ENCODE measurements at places on chromosomes 5 and 9. TPM values are rescaled to one million over a fixed set of nuclear protein-coding genes. Genes with fewer than 3 reads are reported as not detected.

- peaks cover 2% of the 10 kb centered on the region for H3K27me3 ChIP-seq
- DNase-seq: no peak
- no peaks in the 10 kb centered on the region for H3K4me1 ChIP-seq
- no peak overlapping the region for H3K4me3 ChIP-seq
- H3K36me3 ChIP-seq: no peaks in the 10 kb centered on the region
Observed at GRCh38 chr9:75539523-75539922, 350.9 kb upstream of the PCSK5 start.

DNA sequence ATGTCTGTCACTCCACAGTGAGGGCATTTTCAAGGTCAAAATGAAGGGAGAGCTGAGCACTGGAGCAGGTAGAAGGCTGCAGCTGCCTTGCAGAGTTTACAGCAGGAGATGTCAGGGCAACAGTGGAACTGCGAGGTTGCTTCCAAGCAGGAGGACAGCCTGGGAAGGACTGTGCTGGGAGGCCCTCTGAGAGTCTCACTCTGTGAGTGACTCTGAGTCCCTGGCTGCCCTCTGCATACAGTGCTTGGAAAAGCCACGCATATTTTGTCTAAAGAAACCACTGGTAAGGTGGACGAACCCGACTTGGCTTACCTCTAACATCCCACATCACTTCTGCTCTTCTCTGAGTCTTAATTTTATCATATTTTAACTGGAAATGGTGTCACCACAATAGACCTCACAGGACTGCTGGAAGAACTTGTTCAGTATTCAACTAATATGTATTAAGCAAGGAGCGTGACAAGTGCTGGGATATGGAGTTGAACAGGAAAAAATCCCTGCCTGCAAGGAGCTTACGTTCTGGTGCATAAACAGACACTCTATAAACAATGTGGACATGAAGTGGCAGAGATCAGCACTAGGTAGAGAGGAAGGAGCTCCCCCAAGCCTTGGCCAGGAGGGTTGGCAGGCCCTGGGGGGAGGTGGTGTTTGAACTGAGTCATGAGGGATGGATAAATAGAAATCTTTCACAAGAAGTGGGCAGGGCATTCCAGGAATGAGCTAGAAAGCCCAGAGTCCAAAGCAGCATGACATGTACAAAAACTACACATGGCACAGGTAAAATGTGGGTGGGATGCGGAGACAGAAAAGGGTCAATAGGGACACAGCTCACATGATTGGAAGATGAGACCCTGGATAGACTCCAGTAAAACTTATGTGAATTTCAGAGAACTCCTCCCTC lies 64.0 kb upstream of the FOXE1 start:
- peaks cover 3% of the 10 kb centered on the region for H3K27me3 ChIP-seq
- no peak for DNase-seq
- H3K4me1 ChIP-seq: no peaks in the 10 kb centered on the region
- H3K27ac ChIP-seq: no peak overlapping the region
- H3K4me3 ChIP-seq: no peak overlapping the region
- H3K36me3 ChIP-seq: no peaks in the 10 kb centered on the region

- no peaks in the 10 kb centered on the region for H3K36me3 ChIP-seq
- no peaks in the 10 kb centered on the region for H3K4me1 ChIP-seq
- no peak for DNase-seq
- H3K27me3 ChIP-seq: no peaks in the 10 kb centered on the region
- H3K4me3 ChIP-seq: no peak overlapping the region
- no peak overlapping the region for H3K27ac ChIP-seq
Observed at GRCh38 chr5:15452030-15452429, 48.0 kb upstream of the FBXL7 start.

DNA sequence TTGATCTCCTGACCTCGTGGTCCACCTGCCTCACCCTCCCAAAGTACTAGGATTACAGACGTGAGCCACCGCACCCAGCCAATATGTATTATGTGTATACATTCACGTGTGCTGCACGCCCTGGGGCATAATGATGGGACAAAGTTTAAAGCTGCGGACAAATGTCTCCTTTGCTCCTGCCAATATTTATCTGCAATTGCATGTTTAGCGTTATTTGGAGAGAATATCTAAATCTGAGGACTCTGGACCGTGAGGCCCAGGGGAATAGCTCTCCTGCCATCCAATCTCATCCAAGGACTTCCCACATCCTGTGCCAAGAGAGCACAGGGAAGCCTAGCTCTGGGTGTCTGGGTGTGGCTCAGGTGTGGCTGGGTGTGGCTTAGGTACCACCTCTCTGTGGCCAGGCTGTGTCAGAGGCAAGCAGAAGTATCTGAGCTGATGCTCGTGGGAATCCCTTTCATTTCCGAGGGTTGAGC lies 6.9 kb upstream of the BOD1 start:
- H3K36me3 ChIP-seq: no peaks in the 10 kb centered on the region
- H3K4me3 ChIP-seq: no peak overlapping the region
- H3K27ac ChIP-seq: no peak overlapping the region
- DNase-seq: no peak
- H3K4me1 ChIP-seq: peaks cover 6% of the 10 kb centered on the region

- H3K27ac ChIP-seq: no peak overlapping the region
- H3K4me1 ChIP-seq: no peaks in the 10 kb centered on the region
- H3K36me3 ChIP-seq: no peaks in the 10 kb centered on the region
- no peak overlapping the region for H3K4me3 ChIP-seq
Observed at GRCh38 chr9:124098141-124098905, 86.8 kb downstream of the LHX2 start.

The SEMA6A gene
- not detected for total RNA-seq

DNA sequence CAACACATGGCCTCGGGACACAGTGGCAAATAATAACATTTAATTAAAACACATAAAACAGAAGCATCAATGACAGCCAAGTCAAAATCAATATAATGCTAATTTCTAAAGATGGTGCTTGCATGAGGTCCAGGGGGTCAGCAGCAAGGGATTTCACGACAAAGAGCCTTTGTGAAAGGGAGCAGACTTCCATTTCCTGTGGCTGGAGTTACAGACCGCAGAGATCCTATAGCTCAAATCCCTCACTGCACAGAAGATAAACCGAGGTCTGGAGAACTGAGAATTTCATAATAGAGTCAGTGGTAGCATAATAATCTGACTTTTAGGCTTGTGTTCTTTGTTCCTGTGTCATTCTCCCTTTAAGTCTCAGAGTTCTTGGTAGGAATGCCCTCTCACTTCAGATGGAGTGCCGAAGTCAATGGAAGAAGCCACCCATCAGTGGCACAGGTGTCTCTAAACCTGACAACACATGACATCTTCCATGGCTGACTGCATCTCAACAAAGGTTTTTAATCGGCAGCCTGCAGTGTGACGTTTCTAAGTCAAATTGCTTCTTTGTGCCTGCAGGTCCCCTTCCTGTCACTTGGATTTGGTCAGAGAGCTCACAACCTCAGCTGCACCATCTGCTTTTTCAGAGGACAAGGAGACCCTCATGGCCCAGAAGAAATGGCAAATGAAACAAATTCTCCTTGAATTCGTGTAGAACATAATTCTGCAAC lies 67.4 kb downstream of the CARTPT start:
- H3K4me3 ChIP-seq: no peak overlapping the region
- no peak overlapping the region for H3K27ac ChIP-seq
- peaks cover 26% of the 10 kb centered on the region for H3K4me1 ChIP-seq
- peaks cover 4% of the 10 kb centered on the region for H3K36me3 ChIP-seq
- DNase-seq: no peak

GRCh38 chr5:40381676-40382363 lies 297.9 kb upstream of the PTGER4 start:
- peaks cover 86% of the 10 kb centered on the region for H3K4me1 ChIP-seq
- DNase-seq: no peak
- H3K27me3 ChIP-seq: no peaks in the 10 kb centered on the region

- no peaks in the 10 kb centered on the region for H3K27me3 ChIP-seq
- no peaks in the 10 kb centered on the region for H3K4me1 ChIP-seq
- no peak for DNase-seq
- no peak overlapping the region for H3K4me3 ChIP-seq
- no peak overlapping the region for H3K27ac ChIP-seq
- peaks cover 38% of the 10 kb centered on the region for H3K36me3 ChIP-seq
Observed at GRCh38 chr9:137784046-137784445, 93.5 kb upstream of the CACNA1B start.

- no peak for DNase-seq
- H3K36me3 ChIP-seq: no peaks in the 10 kb centered on the region
- no peaks in the 10 kb centered on the region for H3K4me1 ChIP-seq
Observed at GRCh38 chr9:98334796-98335195, 79.3 kb upstream of the TBC1D2 start.

The ASS1 gene
- 9.3 TPM for total RNA-seq

The LEAP2 gene
- 2.5 TPM for total RNA-seq

DNA sequence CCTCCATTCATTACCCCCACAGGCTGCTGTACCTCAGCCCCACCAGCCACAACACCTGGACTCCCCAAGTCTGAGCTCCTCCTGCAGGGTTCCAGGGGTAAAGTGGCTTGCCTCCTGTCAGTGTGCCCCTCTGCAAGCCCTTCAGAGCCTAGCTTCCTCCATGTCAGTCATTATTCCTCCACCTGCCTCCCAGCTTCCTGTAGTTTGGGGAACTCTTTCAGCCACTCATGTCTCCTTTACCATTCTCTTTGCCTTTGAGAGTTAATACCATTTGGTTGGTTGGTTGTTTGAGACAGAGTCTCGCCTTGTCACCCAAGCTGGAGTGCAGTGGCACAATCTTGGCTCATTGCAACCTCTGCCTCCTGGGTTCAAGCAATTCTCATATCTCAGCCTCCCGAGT lies 36.2 kb downstream of the IRF1 start:
- peaks cover 24% of the 10 kb centered on the region for H3K36me3 ChIP-seq
- no peaks in the 10 kb centered on the region for H3K27me3 ChIP-seq
- DNase-seq: no peak

DNA sequence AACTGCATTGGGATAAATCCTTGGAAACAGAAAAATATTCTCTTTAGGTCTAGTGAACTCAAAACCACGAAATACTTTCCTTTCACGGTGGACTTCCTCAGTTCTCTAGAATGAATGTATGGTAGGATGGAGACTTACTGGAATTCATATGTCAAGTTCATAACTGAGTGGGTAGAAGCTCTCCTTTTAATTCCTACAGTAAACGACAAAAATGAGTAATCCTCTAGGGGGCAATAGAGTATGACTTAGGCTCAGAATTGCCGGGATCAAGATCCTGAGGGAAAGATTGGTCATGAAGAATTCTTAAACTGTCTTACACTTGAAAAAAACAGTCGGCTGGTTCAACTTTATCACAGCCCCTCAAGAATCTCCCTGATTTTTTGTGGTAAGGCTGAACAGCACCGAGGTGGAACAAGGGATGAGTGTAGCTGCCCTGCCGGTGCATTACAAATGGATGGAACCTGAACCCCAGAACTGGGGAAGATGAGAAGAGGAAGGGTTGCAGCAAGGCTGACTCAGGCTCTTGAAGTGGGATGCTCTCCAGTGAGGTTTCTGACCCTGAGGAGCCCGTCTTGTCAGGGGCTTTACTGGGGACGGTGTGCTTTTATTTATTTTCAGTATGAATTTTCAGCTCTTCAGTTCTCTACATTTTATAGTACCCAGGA lies 14.0 kb upstream of the LOX start:
- DNase-seq: no peak
- H3K27me3 ChIP-seq: no peaks in the 10 kb centered on the region
- no peak overlapping the region for H3K4me3 ChIP-seq
- no peak overlapping the region for H3K27ac ChIP-seq
- no peaks in the 10 kb centered on the region for H3K36me3 ChIP-seq
- H3K4me1 ChIP-seq: no peaks in the 10 kb centered on the region

All from activated CD4-positive, alpha-beta T cell treated with anti-CD3 and anti-CD28 coated beads for 36 hours (primary cell).